ENCODE measurements at places on chromosomes 2 and 18.

DNA sequence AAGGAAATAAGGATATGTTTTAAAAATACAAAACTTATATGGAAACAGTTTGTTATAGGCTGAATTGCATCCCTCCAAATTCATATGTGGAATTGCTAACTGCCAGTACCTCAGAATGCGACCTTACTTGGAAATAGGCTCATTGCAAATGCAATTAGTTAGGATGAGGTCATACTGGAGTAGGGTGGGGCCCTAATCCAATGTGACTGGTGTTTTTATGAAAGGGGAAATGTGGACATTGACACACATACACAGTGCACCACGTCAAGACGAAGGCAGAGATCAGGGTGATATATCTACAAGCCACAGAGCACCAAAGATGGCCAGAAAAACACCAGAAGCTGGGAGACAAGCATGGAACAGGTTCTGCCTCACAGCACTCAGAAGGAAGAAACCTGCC, 494.2 kb downstream of the TSN start:
- no peak for DNase-seq

- DNase-seq, result no peak
These were observed 5.4 kb downstream of the DIS3L2 start for GRCh38 chr2:231966886-231967285.

- peak; percentile 22 for DNase-seq
These were observed 8.7 kb upstream of the SERPINB13 start for GRCh38 chr18:63578357-63578958.

DNA sequence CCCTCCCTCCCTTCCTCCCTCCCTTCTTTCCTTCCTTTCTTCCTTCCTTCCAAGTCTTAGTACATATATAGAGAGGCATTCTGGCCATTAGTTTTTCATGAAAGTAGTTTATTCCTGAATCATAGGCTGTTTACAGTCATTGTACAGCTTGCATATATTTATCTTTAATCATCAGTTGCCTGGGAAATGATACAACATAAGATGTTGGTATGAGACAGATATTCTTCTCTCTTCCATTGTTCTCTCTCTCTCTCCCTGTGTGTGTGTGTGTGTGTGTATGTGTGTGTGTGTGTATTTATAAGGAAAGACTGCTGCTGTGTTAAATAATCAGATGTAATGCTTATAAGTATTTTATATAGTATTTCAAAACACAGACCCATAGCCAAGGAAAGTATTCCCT, 289.8 kb upstream of the UBE2E3 start:
- no peak for DNase-seq

- DNase-seq, result no peak
These were observed 36.6 kb downstream of the COPS8 start for GRCh38 chr2:237122214-237122666.

DNA sequence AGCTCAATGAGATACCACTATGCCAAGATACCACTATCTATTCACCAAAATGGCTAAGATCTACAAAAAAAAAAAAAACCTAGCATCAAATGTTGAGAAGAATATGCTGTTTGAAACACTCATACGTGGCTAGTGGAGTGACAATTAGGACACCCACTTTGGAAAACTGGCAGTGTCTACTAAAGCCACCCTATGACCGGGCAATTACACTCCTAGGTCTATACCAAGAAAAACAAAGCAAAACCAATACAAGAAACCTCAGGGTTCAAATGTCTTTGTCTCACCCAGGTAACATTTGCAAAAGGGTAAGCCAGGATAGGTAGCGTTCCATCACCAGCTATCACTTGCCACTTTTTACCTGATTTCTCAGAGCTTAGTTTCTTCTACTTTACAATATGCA, 123.6 kb upstream of the CAB39 start:
- DNase-seq, result no peak

DNA sequence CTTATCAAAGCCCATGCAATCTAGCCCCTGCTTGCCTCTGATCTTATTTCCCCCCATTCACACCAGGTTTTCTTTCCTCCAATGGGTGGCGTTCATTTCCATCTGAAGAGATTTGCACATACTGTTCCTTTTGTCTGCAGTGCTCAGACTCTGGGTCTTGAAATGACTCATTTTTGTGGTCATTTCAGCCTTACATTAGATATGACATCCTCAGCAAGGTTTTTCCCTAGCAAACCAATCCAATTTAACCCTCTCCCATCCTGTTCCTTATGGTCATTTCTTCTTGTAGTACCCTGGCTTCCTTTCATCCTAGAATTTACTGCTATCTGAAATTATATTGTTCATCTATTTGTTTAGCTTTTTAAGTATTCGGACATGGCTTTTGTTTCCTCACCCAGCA, 42.5 kb upstream of the SCN1A start:
- DNase-seq, result no peak

- no peak for DNase-seq
These were observed 188.3 kb upstream of the SLC39A10 start for GRCh38 chr2:195468771-195469170.

- DNase-seq, result no peak
These were observed 17.5 kb downstream of the KIAA2012 start for GRCh38 chr2:202090530-202090929.

- DNase-seq, result no peak
These were observed 133.0 kb upstream of the MYO3B start for GRCh38 chr2:170044751-170045478.

GRCh38 chr2:240405133-240405532, 30.3 kb upstream of the GPC1 start:
- DNase-seq, result no peak

GRCh38 chr2:147553775-147554271, 291.0 kb upstream of the ACVR2A start:
- no peak for DNase-seq

DNA sequence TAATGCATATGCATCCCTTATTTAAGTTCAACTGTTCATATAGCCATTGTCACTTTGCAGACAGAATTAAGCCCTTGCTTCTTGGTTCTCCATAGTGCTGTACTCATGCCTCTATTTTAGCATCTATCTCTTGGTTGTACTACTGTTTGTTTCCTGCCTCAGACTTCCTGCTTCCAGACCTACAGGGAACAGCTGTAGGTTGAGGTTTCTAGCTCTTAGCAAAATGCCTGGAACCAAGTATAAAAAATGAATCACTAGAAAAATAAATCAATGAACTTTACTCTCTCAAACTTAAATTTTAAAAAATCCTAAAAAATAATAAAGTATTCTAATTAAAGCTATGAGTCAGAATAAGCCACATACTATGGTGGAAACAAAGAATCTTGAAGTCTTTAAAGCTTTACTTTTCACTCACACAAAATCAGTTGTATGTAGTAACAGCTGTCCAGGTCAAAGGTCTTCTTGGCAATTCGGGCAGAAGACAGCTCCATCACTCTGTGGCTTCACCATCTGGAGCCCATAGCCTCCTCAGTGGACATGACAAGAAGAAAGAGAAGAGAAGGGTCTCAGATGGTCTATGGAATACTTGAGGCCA, 1228.1 kb upstream of the GYPC start:
- no peak for DNase-seq

DNA sequence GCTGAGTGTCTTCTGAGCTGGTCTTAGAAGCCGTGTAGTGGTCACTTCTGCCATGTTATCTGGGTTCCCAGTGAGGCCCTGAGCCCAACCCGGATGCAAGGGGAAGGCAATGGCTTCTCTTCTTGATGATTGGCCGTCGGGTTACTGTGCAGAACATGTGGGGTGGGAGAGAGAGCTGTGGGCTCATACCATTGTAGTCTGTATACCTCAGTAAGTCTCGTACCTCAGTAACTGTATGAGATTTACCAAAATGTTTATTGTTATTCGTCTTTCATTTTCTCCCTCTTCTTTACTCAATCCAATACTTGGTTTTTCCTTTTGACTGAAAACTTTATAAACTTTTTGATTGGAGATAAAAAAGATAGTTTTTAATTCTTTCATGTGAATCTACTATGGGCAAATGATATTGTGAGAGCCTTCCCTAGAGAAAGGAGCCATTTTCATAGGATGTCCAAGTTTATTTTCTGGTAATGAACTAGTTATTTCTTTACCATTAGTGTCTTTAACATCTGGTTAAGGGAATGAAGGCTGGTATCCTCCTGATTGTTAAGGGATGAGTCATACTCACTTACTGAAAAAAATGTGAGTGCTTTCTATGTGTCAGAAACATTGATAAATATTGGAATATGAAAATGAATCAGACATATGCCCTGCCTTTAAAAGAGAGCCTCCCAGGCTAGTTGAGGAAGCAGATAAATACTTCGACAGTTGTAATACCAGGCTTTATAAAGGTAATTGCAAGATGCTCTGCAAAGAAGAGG, 129.9 kb downstream of the PRPF40A start:
- DNase-seq, result no peak

- no peak for DNase-seq
These were observed 1.6 kb upstream of the RHOB start for GRCh38 chr2:20444993-20445910.

- DNase-seq, result no peak
These were observed 122.0 kb downstream of the WDSUB1 start for GRCh38 chr2:159164457-159164911.

DNA sequence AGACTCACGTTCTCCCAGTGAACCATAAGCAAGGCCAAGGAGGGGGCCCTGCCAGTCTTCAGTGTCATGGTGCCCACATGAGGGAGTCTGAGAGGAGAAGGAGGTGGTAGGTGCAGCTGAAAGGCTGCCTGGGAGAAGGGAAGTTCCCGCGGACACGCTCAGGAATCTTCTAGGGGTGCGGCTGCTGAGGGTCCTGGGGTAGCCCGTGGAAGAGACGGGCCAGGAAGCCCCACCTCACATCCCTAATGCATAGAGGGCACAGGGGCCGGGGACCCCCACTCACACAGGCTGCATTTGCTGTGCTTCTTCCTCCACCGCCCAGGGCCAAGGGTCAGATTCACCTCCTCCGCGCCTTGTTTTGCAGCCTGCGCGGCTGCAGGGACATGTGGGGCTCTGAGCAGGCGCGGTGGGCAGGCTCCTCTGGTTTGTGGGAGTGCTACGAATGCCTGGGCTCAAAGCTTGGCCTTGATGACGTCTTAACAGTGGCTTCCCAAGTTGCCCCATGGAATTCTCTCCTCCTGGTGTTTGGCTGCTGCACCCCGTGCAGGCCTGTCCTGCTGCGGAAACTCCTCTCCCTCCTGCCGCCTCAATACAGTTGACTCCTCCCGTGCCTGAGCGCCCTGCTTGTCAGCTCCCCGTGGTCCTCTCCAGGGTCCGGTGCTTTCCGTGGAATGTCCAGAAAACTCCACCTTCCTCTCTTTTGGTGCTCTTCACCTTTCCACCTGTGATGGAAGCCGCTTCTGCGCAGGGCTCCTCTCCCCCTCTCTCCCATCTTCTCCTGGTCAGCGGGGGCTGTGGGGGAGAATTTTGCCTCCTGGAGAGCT, 95.7 kb downstream of the VAPA start:
- DNase-seq, result no peak

GRCh38 chr2:88549616-88550292, 77.5 kb downstream of the EIF2AK3 start:
- DNase-seq, result no peak

GRCh38 chr2:157320409-157320808, 5.2 kb downstream of the ERMN start:
- no peak for DNase-seq

DNA sequence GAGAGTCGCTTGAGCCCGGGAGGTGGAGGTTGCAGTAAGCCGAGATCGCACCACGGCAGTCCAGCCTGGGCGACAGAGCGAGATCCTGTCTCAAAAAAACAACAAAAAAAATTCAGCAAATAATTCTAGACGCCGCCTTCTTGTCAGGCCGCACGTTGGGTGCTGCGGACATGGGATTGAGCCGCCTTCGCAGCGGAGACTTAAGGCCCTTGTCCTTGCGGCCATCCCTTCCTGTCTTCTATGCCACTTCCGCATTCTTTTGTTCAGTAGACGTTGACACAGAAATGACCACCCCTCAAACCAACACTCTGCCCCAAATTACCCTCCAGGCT, 15.8 kb downstream of the PTPN18 start:
- DNase-seq, result no peak

DNA sequence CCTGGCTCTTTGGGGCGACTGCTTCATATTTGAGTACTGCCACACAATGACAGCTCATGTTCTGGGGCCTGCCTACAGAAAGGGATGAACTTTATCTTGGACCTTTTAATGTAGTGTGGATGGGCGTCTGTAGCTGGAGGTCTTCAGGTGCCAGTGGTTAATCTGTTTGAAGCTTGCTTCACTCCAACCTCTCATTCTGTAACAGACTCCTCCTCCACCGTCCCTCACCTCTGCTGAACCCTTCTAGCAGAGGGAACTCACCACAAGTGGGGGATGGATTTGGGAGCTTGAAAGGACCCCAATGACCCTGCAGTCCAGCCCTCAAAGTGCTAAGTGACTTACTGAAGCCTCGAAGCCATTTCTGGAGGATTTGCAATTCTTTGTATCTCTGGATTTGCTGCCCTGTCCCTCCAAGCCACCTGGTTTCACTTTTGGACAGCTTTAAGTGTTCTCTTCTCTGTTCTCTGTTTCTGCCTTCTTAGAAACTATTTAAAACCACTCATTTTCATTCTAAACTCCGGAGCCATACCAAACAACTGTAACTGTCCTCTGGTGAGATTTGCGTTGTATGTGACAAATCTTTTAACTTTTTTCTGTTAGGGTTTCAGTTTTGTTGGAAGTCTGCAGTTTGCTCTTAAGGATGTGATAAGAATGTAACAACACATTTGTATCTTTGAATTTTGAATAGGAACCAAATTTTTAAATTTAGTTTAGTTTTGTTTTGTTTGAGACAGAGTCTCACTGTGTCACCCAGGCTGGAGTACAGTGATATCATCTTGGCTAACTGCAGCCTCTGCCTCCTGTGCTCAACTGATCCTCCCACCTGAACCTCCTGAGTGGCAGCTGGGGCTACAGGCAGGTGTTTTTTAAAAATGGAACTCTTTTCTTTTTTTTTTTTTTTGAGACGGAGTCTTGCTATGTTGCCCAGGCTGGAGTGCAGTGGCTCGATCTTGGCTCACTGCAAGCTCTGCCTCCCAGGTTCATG, 37.0 kb upstream of the CASP8 start:
- no peak for DNase-seq

- no peak for DNase-seq
These were observed 30.6 kb downstream of the MYO7B start for GRCh38 chr2:127566139-127566417.

DNA sequence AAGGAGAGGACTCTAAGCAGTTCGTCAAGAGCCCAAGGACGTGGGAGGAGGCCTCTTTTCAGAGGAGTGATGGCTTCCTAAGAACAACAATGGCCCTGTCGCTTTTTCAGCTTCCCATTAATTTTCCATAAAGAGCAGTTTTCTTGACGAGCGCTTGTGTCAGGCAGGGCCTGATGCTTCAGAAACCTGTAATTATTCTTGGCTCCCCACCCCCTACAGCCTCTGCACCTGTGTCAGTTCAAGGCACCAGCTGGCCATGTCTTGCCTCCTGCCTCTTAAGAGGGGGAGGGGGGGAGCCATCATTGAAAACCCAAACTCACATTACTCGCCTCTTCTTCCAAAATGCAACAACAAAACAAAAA, 32.3 kb downstream of the KLF7 start:
- DNase-seq, result peak; percentile 61

DNA sequence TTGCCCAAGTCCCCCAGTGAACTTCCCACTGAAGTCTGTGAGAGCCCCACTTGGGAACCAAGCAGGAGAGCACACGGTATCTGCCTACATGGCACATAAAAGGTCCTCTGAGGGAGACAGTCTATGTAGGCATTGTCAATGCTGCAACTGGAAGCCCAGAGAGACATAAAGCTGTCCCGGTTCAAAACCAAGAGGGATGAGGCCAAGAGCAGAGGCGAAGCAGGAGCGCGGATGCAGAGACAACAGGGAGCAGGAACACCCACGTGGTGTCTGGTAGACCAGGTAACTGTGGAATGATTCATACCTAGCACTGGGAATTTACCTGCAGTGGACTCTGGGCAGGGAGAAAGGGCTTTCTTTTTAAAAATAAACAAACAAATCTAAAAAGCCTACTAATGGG, 233.1 kb upstream of the SOX11 start:
- DNase-seq, result no peak

- DNase-seq, result no peak
These were observed 4.4 kb downstream of the IHH start for GRCh38 chr2:219056176-219056895.
